Lung (tissue), 17 donors: ENCODE measurements at places on chromosomes 6 and 20. TPM values are rescaled to one million over a fixed set of nuclear protein-coding genes. Genes with fewer than 3 reads are reported as not detected.

Gene UBE2V1
- total RNA-seq = 65.1 TPM

Gene CLIC1
- 231 TPM for total RNA-seq

Gene LY86
- 5.2 TPM for total RNA-seq

Gene FAM162B
- 4.7 TPM for total RNA-seq

Gene SERINC1
- total RNA-seq = 130 TPM

Gene SPDEF
- total RNA-seq = 9.6 TPM

Gene HCRTR2
- total RNA-seq = not detected

Gene RNF217
- 58.6 TPM for total RNA-seq

Gene GSTA5
- not detected for total RNA-seq

Gene ZSCAN23
- total RNA-seq = 17.2 TPM

Gene RGS19
- 15.1 TPM for total RNA-seq

Gene RAET1G
- 0.61 TPM for total RNA-seq

DNA sequence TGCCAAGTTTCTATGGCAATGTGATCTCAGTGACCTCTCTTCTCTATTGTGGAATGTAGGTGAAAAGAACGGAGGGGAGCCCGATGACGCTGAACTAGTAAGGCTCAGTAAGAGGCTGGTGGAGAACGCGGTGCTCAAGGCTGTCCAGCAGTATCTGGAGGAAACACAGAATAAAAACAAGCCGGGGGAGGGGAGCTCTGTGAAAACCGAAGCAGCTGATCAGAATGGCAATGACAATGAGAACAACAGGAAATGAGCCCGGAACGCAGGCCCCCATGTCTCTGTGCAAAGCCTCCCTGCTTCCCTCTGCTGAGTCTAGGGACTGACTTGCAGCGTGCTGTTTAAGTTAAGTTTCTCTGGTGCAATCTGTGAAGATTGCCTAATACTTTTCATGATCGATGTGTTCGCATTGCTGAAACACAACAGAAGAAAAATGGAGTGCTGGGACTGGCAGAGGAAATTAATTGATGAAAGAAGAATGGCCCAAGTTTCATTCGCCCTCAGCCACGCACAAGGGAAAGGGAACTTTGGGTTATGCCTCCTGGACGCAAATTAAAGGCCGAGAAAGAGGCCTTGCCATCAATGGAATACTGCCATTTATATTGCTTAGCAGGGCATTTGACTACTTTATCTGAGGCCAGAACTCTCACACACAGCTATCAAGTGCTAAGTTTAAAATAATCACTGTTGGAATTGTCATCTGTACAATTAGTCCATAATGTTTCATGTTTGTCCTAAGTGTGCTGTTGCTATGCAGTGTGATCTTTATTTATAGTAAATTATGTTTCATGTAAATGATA, 146.4 kb downstream of the AKAP7 start:
- H3K27me3 ChIP-seq = no peaks in the 10 kb centered on the region
- no peak overlapping the region for H3K27ac ChIP-seq
- no peaks in the 10 kb centered on the region for H3K36me3 ChIP-seq
- no peak overlapping the region for H3K4me3 ChIP-seq
- H3K4me1 ChIP-seq = peaks cover 7% of the 10 kb centered on the region

- no peak overlapping the region for H3K4me3 ChIP-seq
- DNase-seq = no peak
- H3K27ac ChIP-seq = no peak overlapping the region
- no peaks in the 10 kb centered on the region for H3K4me1 ChIP-seq
Measured at GRCh38 chr20:59785669-59785959, 147.8 kb downstream of the SYCP2 start.

- peak within 1 kb of the TSS; percentile 95 for H3K4me3 ChIP-seq
- H3K27me3 ChIP-seq = no peaks in the 10 kb centered on the region
- H3K27ac ChIP-seq = peak within 1 kb of the TSS; percentile 100
- peaks cover 26% of the 10 kb centered on the region for H3K4me1 ChIP-seq
Measured at GRCh38 chr20:50190251-50191064, at the start of gene CEBPB. Gene CEBPB (plus strand): TSS chr20:50190830. CDS start chr20:50191034, 204 bp downstream.

GRCh38 chr6:1798303-1798964, 188.7 kb downstream of the FOXC1 start:
- no peaks in the 10 kb centered on the region for H3K27me3 ChIP-seq
- peaks cover 4% of the 10 kb centered on the region for H3K4me1 ChIP-seq
- H3K27ac ChIP-seq = no peak overlapping the region
- H3K4me3 ChIP-seq = no peak overlapping the region

GRCh38 chr20:54351371-54352136, 123.8 kb upstream of the DOK5 start:
- no peak overlapping the region for H3K27ac ChIP-seq
- no peak overlapping the region for H3K4me3 ChIP-seq
- no peaks in the 10 kb centered on the region for H3K4me1 ChIP-seq
- H3K27me3 ChIP-seq = no peaks in the 10 kb centered on the region
- no peak for DNase-seq

DNA sequence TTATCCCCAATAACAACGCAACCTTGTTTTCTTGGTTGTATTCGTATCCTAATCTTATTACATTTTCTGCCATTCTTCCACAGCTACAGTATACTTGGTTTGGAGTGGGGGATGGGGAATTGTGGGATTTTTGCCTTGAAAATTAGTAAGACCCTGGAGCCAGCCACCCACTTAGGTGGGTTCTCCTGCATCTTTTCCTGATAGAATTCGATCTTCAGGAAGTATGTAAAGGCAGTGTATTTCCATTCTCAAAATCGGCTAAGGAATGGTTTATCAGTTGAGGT, 1.1 kb downstream of the ITCH start:
- H3K27ac ChIP-seq = no peak overlapping the region
- DNase-seq = no peak
- peaks cover 6% of the 10 kb centered on the region for H3K4me1 ChIP-seq
- no peaks in the 10 kb centered on the region for H3K27me3 ChIP-seq
- peak overlapping the region; percentile 64 for H3K4me3 ChIP-seq
- peaks cover 8% of the 10 kb centered on the region for H3K36me3 ChIP-seq

- H3K4me3 ChIP-seq = no peak overlapping the region
- H3K27ac ChIP-seq = no peak overlapping the region
- no peaks in the 10 kb centered on the region for H3K27me3 ChIP-seq
- H3K36me3 ChIP-seq = no peaks in the 10 kb centered on the region
- peak; percentile 47 for DNase-seq
Measured at GRCh38 chr6:8831366-8832152, 396.2 kb upstream of the SLC35B3 start.

DNA sequence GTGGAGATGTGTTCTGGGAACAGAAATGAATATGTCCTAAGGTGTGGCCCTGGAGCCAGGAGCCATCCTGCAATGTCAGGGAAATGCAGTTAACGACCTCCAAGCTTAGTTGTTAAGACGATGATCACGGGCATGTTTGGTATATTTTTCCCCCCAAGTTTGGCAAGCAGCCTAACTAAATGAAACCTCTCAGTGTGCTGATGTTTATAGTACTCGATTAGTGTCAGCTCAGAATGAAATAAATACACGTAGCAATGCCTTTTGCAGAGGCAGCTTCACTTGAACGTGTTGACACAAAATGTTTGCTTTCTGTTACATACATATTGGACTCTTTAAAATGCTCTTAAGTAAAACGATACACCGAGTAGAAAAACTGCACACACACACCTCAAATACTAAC, 76.2 kb upstream of the OLIG3 start:
- H3K4me3 ChIP-seq = no peak overlapping the region
- H3K4me1 ChIP-seq = no peaks in the 10 kb centered on the region
- H3K36me3 ChIP-seq = no peaks in the 10 kb centered on the region
- H3K27ac ChIP-seq = no peak overlapping the region

DNA sequence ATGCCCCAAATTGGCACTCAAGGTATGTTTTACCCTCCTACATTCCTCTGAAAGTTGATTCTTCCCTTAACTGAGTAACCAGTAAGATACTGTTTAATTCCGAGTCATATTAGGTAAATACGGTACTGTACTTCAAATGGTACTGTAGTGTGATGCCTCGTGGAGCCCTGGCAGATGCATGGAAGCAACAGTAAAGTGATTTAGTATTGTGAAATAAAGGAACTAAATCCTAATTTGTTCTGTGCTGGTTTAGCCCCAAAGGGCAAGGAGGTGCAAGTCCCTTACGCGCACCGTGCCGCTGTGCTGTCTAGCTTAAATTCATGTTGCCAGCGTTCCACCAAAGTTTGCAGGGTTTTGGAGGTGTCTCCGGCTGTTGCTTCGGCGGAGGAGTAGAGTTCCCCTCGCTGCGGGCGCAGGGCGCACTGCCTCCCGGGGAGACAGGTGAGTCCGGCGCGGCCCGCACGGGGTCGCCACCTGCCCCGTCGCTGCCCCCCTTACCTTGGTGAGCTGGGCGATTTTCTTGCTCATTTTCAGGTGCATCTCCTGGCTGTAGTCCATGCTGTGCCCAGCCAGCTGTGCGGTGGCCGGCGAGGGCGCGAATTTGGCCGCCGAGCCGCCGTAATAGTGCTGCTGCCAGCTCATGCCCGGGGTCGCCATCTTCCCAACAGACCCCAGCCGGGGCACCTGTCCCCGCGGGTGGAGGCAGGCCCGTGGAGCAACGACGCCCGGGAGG, 655 bp downstream of the FAM184A start:
- H3K36me3 ChIP-seq = no peaks in the 10 kb centered on the region
- DNase-seq = peak; percentile 54
- peaks cover 3% of the 10 kb centered on the region for H3K27me3 ChIP-seq
- no peaks in the 10 kb centered on the region for H3K4me1 ChIP-seq
- H3K4me3 ChIP-seq = peak overlapping the region; percentile 85

DNA sequence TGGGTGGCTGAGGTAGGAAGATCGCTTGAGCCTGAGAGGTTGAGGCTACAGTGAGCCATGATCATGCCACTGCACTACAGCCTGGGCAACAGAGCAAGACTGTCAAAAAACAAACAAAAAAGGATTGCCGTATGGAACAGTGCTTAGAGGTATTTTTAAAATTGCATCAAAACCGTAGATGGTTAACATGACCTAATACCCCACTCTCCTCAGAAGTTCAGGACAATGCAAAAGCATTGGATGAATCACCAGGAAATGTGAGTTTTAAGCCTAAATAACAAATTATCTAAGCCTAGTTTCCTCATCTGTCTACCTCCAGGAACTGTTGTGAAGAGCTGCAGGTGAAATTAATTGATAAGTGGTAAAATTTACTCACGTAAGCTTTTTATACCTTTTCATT, 123.8 kb upstream of the ID4 start:
- no peaks in the 10 kb centered on the region for H3K36me3 ChIP-seq
- H3K4me1 ChIP-seq = no peaks in the 10 kb centered on the region
- H3K27ac ChIP-seq = no peak overlapping the region
- H3K4me3 ChIP-seq = no peak overlapping the region
- DNase-seq = no peak

DNA sequence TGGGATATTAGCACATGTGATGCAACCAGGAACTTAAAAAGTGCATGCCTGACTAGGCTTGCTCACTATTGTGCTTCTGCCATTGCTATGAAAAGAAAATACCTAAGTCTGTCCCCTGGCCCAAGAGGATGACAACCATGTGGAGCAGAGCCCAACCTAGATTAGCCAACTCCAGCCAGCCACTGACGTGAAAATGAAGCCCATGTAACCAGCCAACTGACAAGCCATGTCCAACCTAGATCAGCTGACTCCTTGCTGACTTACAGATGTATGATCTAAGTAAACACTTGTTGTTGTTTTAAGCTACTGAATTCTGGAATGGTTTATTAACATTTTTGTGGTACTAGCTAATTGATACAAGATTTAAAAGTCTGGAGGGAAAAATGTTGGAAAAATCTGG, 47.5 kb downstream of the PIGU start:
- no peak for DNase-seq
- peaks cover 11% of the 10 kb centered on the region for H3K36me3 ChIP-seq
- no peak overlapping the region for H3K27ac ChIP-seq
- H3K4me1 ChIP-seq = no peaks in the 10 kb centered on the region
- H3K27me3 ChIP-seq = no peaks in the 10 kb centered on the region
- no peak overlapping the region for H3K4me3 ChIP-seq

- DNase-seq = no peak
- no peaks in the 10 kb centered on the region for H3K4me1 ChIP-seq
- H3K36me3 ChIP-seq = no peaks in the 10 kb centered on the region
- no peak overlapping the region for H3K27ac ChIP-seq
Measured at GRCh38 chr6:95185874-95186273, 391.5 kb upstream of the MANEA start.

DNA sequence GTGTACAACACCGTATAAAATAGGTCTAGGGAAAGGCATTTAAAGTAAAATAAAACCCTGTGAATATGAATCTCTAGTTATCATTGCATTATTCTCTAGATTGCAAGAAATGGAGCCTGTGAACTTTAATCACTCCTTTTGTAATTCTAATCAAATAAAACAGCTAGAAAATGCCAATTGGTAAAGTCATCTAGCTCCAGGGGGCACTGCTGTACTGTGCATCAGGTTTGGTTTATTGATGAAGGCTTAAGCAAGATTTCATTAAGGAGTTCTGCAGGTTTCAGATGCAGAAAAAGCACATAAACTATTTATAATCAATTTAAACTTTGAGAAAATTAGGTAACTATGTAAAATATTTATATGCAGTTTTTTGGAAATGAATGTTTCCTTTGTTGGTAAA, 645.0 kb downstream of the PHF3 start:
- no peaks in the 10 kb centered on the region for H3K4me1 ChIP-seq
- DNase-seq = peak; percentile 85
- H3K27me3 ChIP-seq = no peaks in the 10 kb centered on the region

DNA sequence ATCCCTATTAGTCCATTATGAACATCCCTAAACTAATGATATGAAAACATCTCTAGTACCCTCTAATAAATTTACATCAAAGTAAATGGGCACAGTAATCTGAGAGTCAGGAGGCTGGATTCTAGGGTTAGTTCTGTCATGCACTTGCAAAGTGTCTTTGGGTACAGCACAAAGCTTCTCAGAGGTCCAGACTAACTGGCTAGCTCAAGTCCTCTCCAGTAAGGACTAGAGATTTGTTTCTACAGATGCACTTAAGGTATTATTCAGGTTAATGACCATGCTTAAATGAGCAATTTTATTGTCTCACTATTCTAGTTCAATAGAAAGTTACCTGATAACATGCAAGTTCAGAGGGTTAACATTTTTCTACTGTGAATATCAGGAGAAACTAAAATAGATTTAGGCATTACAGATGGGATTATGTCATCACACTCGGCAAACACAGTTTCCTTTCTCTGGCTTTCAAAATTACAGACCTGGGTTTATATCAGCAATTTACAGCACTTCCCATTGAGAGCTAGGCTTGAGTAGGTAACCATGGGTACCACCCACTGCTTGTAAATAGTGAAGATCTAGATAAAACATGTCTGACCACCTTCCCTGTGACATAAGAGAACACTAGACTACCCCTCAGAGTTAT, 402.9 kb upstream of the RUNX2 start:
- H3K27me3 ChIP-seq = no peaks in the 10 kb centered on the region
- peaks cover 4% of the 10 kb centered on the region for H3K4me1 ChIP-seq
- no peaks in the 10 kb centered on the region for H3K36me3 ChIP-seq
- DNase-seq = peak; percentile 30
- H3K27ac ChIP-seq = no peak overlapping the region

- no peak overlapping the region for H3K27ac ChIP-seq
- DNase-seq = peak; percentile 64
- H3K36me3 ChIP-seq = no peaks in the 10 kb centered on the region
- H3K27me3 ChIP-seq = no peaks in the 10 kb centered on the region
Measured at GRCh38 chr6:87917886-87918285, 129.8 kb upstream of the SPACA1 start.

DNA sequence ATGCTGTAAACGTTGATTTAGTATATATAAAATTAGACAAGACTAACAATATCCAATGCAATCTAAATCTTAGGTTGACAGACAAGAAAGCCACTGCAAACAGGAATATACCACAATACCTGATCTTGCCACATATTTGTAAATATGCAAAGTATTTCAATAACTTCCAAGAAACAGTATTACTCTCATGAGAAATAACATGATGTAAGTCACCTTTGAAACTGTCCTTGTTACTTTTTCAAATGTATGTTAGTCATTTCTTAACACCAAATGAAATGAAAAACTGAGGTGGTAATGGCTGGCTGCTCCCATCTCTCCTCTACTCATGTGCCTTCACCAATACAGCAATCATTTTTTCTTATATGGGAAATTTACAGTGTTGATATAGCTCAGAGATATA, 118.7 kb downstream of the ATG5 start:
- no peaks in the 10 kb centered on the region for H3K27me3 ChIP-seq
- no peaks in the 10 kb centered on the region for H3K4me1 ChIP-seq
- DNase-seq = no peak
- H3K36me3 ChIP-seq = no peaks in the 10 kb centered on the region
- H3K27ac ChIP-seq = no peak overlapping the region
